ENCODE measurements at places on chromosomes 4 and X.

GRCh38 chr4:185204238-185204910 lies 574 bp upstream of the CFAP97 start:
- DNase-seq: no peak

GRCh38 chr4:104815665-104816064 lies 321.0 kb upstream of the CXXC4 start:
- DNase-seq: no peak

DNA sequence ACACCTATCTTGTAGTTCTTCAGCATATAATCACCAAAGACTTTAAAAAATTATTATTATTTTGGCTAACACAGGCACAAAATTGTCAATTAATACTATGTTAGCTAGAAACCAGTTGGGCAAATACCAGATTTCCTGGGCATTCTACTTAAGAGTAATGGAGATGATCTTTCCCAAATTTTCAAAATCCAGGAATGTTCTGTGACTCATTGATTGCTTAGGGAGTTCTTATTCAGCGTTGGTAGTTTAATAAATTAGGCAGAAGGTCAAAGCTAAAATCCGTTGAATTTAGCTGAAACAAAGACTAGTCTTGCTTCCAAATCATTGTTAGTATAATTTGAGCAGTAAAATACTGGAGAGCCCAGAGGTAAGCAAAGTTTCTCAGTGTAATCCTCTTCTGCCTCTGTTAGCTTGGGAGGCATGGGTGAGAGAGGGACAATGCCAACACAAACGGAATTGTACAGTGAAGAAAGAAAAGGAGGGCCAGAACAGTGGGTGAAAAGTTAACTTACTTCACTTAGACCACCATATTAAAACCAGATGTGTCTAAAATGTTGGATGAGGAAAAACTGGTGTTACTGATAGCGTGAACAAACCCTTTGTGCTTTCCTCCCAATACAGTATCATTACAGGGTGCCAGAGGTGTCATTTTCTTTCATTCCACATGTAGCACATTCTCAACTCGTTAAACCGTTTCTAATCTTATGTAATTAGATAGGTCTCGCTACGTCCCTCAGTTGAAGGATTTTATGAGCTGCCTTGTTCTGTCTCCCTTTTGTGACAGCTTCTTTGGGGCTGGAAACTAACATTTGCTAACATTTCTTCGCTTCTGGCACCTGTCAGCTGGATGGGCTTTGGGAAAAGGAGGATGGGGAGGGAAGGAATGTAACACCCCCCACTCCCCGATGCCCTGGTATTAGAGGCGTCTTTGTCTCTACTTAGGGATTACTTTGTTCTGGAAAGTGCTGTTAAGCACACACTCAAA lies 87.4 kb upstream of the CITED1 start:
- DNase-seq: no peak

DNA sequence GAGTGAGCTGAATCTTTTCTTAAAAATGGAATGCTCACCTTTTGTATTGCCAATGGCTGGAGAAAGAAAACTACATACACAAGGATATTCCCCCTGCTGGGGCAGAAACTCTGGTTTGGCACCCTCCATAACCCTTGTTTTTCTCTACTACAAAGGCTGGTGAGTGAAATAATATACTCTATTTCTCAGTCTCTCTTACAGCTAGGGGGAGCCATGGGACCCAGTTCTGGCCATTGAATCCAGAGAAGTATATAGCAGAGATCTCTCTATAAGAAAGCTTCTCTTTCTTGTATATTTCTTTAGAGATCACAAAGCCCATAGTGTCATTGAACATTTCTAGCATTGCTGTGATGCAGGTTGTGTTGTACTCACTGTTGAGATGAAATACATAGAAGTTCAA lies 49.8 kb downstream of the SMPX start:
- no peak for DNase-seq

DNA sequence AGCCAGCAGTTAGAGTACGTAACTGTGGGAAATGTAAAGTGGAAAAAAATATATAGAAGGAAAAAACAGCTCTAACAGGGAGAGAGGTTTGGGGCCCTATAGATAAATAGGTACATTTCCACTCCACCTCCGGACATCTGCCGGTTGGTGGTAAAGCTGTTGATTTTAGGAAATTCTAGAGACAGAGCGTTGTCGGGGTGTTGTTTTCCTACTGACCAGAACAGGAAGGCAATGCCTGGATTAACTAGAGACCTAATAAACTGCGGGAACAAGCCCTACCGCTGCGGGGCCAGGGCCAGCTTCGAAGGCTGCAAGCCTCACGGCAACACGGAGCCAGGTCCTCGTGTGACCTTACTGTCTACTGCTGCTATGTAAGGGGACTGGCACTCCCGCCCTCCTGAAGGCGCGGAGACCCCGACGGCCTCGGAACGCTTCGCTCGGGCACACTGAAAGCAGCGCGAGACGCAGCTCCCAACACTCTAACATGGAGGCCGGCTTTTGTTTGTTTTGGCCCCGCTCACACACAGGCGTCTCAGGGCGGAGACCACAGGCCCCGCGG lies 702 bp upstream of the CDKN2AIP start:
- no peak for DNase-seq

DNA sequence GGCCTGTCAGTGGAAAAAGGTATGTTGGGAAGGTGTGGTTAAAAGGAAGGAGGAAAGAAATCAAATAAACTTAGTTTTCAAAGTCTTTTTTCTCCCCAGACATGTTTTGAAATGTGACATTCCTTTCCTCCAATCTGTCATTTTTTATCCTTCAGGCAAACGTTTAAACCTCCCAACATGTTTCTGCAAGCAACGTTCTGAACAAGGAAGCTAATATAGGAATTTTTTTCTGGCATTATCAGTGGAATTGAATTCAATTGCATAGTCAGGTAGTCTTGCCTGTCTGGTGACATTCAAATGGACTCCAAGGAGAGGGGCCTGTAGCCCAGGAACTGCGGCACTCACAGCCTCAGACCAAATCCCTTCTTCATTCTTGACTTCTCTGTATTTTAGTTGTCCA lies 30.0 kb upstream of the RASSF6 start:
- no peak for DNase-seq

DNA sequence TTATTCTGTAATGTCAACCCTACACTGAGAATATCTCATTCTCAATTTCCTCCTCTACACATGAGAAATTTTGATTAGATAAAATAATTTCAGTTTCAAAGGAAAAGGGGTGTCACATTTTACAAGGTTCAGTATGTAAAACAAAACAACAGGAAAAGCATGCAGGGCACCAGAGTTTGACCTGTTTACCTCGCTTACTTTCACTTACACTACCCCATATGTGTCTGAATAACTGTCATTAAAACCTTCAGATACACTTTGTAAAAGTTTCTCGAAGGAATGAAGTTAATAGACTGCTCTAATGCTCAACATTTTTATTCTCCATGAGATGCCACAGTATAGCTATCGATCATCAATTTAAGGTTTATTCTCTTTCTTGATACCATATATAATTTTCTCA lies 12.3 kb upstream of the PCDH10 start:
- DNase-seq: no peak

- no peak for DNase-seq
Observed at GRCh38 chr4:7000421-7001176, 42.6 kb upstream of the TADA2B start.

DNA sequence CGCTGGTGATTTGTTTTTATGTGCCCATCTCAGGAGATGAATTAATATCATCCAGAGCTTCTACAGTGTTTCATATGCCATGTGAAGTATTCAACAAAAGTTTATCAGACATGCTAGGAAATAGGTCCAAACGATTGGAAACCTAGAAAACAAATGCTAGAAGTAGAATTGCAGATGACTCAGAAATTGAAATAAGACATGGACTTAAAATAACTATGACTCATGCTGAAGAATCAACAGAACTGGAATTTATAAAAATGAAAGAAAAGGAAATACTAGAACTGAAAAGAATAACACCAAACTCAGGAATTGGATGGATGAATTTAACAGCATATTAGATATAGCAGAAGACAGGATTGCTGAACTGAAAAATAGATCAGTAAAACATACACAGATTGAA lies 172.7 kb upstream of the GIMD1 start:
- DNase-seq: no peak

DNA sequence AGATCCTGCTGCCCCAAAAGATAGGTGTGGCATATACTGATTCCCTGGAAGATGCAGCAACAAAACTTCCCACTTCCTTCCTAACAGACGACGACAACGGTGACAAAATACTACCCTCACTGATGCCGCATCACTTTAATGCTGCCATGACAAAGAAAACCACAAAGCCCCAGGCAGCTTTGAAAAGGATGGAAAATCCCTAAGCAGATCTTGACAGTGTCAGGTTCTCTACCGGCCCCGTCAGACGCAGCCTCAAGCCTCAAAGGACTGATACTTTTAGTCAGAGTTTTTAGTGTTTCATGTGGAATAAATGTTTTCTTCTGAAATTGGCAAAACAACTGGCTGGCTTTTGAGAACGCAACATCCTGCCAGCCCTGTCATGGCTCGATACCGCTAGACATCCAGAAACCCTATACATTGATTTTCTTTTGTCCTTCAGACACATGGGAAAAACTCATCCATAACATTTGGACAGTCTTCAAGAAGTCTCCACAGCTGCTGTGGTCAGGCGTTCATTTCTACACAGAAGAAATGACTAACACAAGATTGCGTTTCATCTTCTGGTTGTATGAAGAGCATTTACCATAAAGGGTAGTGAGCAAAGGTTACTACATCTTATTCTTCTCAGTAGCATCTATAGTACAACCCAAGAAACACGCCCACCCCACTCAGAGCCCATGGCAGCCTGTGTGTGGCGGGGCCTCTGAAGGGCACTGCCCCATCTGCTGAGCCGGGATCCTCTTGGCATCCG lies 60.1 kb downstream of the GATB start:
- peak; percentile 16 for DNase-seq

DNA sequence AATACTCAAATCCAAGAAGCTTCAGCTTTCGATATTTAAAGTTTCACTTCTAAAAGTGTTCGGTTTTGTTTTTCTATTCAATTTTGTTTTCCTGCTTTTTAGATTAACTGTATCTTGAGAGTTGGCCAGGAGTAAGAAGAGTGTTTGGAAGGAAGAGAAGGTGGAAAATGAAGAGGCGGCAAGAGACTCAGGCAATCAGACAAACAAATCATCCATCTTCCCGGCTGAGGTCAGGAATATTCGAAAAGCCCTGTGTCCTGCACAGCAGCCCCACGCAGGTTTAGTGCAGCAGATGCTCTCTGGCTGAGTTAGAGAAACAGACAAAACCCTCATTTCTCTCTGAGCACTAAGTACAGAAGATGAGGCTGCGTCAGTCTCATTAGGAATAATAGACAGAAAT lies 330.3 kb upstream of the NOCT start:
- no peak for DNase-seq

- no peak for DNase-seq
Observed at GRCh38 chr4:59553063-59553720, 1646.9 kb upstream of the ADGRL3 start.

GRCh38 chr4:67571975-67572374 lies 13.4 kb downstream of the STAP1 start:
- no peak for DNase-seq
